ENCODE measurements at places on chromosomes 2 and 18.
A peak's percentile ranks its signal among the peaks of the same experiment; 100 is the strongest.

- DNase-seq: no peak
These were observed 823.2 kb upstream of the ID2 start for GRCh38 chr2:7858624-7859023.

DNA sequence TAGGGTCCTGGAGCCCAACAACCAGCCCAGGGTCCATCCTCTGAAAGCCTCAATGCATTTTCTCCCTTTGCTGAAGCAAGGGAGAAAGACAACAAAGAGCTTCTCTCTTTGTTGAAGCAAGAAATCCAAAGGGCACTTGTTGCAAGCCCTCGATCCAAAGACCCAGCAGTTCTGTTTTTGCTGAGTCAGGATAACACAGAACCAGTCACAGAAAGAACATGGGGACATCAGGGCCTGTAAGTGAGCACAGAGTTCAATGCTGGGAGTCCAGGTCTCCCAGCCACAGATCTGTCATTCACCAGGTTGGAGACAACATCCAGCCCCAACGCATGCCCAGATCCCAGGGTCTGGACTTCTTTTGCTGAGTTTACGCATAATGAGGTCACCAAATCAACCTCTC lies 315.8 kb upstream of the KLHL29 start:
- DNase-seq: no peak

GRCh38 chr2:41572154-41572553 lies 475.7 kb upstream of the PKDCC start:
- no peak for DNase-seq

DNA sequence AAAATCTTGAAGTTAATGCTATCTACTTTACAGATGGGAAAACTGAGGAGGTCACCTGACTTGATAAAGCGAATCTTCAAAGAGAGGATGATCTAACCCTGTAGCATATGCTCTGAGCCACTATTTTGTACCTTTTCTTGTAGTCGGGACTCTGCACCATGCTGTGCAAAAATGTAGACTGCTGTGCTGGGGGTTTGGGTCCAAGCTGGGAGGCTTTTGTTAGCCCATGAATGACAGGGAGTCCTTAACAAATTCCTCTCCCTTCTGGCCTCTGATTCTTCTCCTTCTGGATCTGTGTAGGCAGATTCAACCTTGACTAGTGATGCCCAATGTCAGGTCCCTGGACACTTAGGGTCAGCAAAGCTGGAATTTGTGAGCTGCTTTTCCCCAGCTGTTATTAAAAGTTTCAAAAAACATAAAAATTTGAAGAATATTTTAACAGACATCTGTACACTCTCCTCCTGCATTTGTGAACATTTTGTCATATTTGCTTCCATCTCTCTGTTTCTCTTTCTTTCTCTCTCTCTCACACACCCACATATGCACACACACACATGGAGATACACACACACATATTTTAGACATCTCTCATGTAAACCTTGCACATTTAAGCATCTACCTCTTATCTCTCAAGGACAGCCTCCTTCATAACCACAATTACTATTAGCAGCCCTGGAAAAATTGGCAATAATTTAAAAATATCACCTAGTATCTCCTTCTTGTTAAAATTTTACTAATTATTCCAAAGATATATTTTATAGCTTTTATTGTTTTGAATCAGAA lies 335.0 kb upstream of the TRIB2 start:
- DNase-seq: no peak

DNA sequence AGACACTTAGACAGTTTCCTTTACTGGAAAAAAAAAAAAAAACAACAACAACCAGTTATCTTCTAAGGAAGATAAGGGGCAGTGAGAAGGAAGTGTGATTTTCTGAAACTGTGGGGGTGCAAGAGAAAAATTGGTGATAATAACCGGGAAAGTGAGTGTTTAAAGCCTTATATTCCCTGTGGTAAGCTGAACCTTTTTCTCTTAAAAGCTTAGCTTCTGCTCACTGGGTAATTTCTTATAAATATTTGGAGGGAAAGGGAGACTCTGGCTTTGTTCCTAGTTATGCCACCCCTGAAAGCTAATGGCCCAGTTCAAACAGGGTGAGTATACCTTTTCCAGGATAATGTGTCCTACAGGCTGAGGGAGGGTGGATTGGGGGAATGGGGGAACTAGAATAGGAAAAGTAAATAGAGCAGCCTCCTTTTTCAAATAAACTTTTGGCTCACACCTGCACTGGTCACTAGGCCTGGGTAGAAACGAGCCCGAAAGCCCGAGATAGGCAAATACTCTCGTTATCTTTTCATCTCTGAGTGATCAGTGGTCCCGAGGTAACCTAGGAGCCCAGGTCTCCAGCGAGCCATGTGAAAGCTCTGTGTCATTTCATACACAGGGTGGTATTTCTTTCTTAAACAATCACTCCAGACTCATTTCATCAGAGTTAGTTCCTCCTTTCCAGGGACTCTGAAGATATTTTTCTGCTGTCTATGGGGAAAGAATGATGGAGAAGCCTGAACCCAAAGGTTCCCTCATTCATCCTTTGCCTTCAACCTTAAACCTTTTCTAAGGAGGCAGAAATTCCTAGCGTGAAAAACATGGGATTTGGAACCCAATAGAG lies 15.5 kb upstream of the SRBD1 start:
- DNase-seq: no peak

GRCh38 chr18:70310560-70311320 lies 21.9 kb downstream of the SOCS6 start:
- no peak for DNase-seq

GRCh38 chr2:145677371-145677770 lies 1157.5 kb upstream of the ZEB2 start:
- no peak for DNase-seq

DNA sequence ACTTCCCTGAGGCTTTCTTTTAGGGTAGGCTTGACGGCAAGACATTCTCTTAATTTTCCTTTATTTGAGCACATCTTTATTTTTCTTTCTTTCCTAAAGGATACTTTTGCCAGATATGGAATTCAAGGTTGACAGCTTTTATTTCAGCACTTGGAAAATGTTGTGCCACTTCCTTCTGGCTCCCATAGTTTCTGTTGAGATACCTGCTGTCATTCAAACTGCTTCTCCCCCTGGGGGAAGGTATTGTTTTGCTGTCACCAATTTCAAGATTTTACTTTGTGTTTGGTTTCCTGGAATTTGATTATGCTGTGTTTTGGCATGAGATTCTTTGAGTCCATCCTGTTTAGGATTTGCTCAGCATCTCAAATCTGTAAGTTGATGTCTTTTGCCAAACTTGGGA lies 39.1 kb upstream of the TWIST2 start:
- DNase-seq: no peak

DNA sequence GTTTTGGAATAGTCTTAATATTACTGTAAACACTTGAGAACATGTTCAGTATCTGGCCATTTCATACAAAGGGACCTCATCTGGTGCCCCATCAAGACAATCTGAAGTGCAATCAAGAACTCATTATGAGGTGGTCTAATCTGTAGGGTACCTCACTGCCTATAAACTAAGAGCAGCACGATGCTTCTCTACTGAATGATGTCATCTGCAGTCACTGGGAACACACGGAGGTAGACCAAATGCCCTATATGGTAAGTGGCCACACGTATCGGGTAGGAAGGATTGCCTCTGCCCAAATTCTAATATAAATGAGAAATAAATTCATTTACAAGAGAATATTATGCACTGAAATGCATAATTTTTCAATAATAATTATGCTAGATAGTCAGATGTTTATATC lies 90.4 kb downstream of the SLC8A1 start:
- DNase-seq: no peak

DNA sequence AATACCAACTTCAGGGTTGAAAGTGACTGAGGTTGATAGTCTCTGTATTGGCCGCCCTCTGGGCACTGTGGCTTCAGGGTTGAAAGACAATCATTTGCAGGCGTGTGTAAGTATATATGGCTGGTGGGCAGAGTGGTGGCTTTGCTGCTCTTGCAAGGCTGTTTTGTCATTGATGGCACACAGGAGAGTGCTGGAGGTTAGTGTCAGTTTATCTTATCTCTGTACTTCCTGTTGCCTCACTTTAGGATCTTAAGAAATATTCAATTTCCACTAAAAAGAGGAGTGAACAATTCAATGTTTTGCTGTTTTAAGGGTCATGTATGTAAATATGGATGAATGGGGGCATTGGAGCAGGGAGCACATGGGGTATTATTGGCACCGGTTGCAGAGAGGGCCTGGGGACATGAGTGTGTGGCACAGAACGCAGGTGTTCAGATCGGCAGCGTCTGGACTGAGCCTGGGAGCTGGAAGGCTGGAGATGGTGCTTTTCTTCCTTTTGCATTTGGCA lies 51.5 kb downstream of the NCK2 start:
- DNase-seq: no peak

- DNase-seq: no peak
These were observed 2.9 kb upstream of the CASP10 start for GRCh38 chr2:201180010-201180409.

DNA sequence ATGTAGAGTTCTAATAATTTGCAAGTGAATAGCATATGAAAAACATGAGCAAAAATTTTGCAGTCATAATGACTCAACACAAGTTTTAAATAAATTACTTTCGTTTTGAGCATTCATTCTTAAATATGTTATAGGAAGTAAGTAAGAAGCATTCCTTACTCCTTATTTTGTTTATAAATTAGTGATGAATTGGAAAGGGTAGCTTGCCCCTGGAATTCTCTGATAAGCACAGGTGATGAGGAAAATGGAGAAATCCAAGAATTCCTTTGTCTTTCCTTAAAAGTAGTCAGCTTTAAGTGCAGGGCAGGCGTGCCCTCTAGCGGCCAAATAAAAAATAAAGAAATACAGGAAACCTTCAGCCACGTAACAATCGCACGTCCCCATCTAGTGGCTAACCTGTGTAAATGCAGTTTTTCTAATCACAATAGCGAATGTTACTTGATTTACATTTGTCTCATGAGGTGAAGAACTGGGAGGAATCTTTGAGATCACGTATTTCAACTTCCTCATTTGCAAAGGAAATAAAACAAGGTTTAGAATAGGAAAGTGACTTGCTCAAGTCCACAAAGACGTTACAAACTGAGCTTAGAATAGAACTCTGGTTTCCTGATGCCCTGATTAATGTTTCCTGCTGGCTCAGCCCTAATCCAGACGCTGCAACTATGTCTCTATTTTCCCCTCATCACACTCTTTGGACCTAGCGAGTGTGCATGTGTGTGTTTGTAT lies 47.2 kb upstream of the ZNG1B start:
- DNase-seq: no peak

DNA sequence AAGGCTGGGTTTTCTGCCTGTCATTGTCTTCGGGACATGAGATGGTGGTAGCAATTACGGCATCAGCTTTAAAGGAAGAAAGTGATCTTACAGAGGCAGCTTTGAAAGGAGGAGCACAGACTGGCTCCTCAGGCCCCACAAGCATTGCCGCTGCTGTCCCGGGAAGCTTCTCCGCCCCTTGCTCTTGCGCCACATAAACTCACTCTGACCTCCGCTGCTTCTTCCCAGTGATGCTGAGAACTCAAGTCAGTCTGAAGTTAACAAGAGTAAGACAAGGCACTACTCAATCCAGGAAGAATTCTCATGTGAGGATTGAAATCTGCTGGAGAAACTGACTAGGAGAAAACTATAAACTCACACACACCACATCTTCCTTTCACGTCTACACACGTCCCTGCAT lies 112.4 kb upstream of the RIOK3 start:
- no peak for DNase-seq

DNA sequence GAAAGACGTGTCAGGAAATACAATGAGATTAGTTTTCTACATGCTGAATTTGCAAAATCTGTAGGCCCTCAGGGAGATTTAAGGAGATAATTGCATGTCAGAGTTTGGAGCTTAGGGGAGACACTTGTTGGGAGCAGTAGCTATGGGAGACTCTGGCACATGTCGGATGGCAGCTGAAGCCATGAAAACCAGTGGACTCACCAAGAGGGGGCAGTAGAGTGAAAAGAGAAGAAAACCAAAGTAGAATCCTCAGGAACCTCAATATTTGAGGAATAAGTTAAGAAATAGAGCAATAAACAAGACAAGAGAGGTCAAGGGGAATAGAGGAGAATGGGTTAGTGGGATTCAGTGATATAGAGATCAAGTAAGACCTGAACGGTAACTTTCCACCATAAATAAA lies 24.8 kb downstream of the RUFY4 start:
- no peak for DNase-seq

- no peak for DNase-seq
These were observed 9.6 kb downstream of the TAF1B start for GRCh38 chr2:9852881-9853280.

GRCh38 chr18:23036660-23037201 lies 98.6 kb upstream of the CABLES1 start:
- DNase-seq: no peak

- no peak for DNase-seq
These were observed 391.2 kb upstream of the HNRNPA3 start for GRCh38 chr2:176821350-176821749.

GRCh38 chr18:54828281-54828881 lies at the start of gene RAB27B:
Gene RAB27B, plus strand, starts transcription at chr18:54828477. Its CDS starts 49,109 bp downstream, at chr18:54877586.
- DNase-seq: peak; percentile 14

DNA sequence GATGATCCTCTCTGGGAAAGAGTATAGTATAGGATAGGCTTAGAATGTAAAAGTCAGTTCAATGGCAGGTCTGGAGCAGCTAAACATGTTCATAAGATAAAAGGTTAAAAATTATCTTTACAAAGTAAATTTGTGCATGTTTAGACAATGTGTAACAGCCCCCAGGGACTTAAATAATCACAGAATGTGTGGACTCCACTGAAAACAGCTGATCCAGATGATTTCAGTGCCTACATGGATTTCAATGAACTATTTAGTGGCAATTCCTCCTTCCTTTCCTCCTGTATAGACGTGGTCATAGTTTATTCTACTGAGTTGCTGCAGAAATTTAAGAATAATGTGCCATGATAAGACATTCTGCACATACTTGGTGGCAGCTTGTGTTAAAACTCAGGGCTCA lies 42.9 kb downstream of the ARHGEF33 start:
- no peak for DNase-seq

- DNase-seq: no peak
These were observed 378.5 kb upstream of the ID2 start for GRCh38 chr2:8303322-8303832.

DNA sequence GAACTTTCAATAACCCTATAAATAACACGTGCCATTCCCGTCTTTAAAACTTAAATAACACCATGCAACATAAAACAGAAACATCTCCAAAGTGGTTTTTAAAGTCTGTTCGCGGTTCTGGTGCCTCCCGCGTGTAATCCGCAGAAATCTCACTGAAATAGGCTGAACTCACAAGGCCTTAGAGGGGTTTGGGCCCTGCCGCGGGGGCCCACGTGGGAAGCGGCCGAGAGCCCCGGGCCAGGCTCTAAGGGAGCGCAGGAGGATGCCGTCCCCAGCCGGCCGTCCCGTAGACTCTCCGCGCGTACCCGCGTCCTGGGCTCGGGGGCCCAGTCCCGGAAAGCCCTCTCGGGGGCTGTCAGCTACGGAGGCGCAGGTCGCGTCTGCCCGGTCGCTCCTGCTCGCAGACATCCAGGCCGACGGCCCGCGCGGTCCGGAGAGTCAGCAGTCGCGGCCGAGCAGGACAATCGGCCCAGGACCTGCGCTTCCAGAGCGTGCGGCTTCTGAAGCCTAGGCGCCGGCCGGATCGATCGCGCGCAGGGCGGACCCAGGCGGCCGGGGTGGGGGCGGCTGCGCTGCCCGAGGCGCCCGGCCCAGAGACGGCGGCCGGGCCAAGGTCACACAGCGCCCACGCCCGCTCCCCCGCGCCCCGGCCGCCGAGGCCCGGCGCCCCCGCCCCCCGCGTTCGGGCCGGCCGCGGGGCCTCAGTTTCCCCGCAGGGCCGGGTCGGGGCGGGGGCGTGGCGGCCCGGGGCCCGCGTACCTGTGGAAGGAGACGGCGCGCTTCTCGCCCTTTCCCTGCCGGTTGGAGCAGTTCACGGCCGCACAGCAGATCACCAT lies 558 bp downstream of the THAP4 start:
- no peak for DNase-seq

Measured in GOT3 (cell line).